Amniotic stem cell (primary cell): ENCODE measurements at places on chromosomes 12 and 14.

GRCh38 chr12:132618683-132619043 is at the start of gene P2RX2:
P2RX2 (plus strand) TSS chr12:132618776; CDS start chr12:132618817, 41 bp downstream.
- no peak for DNase-seq

DNA sequence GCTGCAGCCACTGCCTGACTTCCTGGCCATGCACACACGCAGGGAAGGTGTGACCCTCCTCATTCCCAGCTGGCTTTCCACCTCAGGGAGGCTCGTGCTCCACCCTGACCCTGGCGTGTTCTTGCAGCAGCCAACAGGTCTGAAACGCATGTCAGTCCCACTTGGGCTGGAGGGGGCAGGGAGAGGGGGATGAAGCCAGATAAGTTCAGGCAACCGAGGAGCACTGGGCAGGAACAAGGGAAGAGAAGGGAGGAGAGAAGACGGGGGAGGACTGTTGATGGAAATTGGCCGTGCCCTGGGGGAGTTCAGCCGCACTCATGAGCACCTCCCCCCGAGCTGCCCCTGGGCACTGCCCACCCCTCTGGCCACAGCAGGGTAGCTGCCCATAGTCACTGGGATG is 182.4 kb upstream of the PRMT8 start:
- DNase-seq: no peak

- no peak for DNase-seq
These were observed 12.9 kb downstream of the FAM222A start for GRCh38 chr12:109726511-109727038.

DNA sequence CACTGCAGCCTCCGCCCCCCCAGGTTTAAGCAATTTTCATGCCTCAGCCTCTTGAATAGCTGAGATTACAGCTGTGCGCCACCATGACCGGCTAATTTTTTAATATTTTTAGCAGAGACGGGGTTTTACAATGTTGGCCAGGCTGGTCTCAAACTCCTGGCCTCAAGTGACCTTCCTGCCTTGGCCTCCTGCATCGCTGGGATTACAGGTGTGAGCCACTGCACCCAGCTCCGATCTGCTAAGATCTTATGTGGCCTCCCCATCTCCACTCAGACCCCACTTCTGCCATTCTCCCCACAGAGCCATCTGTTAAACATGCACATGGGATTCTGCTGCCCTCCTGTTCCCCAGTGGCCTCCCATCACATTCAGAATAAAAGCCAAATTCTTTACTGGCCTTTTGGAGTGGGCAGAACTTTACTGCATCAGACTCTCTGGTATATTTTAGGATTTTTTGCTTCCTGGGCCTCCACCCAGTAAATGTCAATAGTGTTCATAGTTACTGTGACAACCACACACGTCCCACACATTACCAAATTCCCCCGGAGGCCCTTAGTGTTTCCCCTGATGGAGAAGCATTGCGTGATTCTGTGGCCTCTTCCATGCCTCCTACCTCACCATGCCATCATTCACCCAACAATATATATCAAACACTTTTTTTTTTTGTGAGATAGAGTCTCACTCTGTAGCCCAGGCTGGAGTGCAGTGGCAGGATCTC is 96.3 kb downstream of the PTPN11 start:
- no peak for DNase-seq

DNA sequence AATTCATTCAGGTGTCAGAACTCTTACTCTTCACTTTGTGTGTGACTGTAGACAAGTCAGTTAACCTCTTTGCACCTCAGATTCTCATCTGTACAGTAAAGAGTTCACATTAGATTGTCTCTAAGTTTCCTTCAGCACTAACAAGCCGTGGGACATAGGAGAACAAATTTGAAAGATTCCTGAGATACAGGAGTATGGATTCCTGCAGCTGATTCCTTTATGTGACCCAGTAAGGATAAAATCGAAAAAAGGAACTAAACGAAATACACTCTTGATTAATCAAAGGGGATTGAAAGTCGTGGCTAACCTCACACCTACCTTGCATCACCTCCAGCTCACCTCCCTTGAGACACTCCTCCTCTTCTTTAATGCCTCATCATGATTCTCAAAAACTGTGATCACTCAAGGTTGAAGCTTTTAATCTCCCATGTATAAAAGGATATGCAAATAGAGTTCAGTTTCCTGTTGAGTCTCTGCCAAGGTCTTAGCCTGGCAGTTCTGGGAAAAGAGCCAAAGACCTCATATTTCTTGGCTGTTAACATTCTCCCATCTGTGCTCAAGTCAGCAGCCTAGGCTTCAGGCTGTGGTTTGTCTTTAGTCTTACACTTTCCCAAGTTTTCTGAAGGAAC is 156.6 kb downstream of the DAD1 start:
- peak; percentile 19 for DNase-seq

- DNase-seq: no peak
These were observed 23.8 kb upstream of the ELK3 start for GRCh38 chr12:96170328-96170727.

GRCh38 chr14:95936041-95936440 is 59.4 kb downstream of the TUNAR start:
- no peak for DNase-seq

DNA sequence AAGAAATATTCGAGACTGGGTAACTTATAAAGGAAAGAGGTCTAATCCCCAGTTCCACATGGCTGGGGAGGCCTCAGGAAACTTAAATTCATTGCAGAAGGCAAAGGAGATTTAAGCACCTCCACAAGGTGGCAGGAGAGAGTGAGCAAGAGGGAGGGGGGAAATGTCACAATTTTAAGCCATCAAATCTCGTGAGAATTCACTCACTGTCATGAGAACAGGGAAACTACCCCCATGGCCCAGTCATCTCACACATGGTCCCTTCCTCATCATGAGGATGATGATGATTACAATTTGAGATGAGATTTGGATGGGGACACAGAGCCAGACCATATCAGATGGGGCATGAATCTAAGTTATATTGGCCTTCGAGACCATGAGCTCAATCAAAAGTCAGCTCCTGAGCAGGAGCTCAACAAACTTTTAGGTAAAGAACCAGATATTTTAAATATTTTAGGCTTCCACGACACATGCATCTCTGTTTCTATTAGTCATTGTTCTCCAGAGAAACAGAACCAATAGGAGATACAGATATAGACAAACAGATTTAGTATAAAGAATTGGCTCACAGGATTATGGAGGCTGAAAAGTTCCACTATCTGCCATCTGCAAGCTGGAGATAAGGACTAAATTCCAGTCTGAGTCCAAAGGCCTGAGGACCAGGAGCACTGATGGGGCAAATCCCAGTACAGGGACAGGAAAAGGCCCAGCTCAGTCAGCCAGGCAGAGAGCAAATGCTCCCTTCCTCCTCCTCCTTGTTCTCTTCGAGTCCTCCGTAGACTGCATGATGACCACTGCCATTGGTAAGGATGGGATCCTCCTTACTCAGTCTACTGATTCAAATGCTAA is 24.9 kb downstream of the DGLUCY start:
- no peak for DNase-seq

- DNase-seq: no peak
These were observed 131.7 kb downstream of the MIPOL1 start for GRCh38 chr14:37329189-37330001.

GRCh38 chr12:49655595-49656236 is 32.4 kb downstream of the PRPF40B start:
- DNase-seq: no peak

- no peak for DNase-seq
These were observed 159.5 kb downstream of the CFAP54 start for GRCh38 chr12:96648923-96649322.

GRCh38 chr12:67057072-67057471 is 212.1 kb upstream of the CAND1 start:
- DNase-seq: no peak

DNA sequence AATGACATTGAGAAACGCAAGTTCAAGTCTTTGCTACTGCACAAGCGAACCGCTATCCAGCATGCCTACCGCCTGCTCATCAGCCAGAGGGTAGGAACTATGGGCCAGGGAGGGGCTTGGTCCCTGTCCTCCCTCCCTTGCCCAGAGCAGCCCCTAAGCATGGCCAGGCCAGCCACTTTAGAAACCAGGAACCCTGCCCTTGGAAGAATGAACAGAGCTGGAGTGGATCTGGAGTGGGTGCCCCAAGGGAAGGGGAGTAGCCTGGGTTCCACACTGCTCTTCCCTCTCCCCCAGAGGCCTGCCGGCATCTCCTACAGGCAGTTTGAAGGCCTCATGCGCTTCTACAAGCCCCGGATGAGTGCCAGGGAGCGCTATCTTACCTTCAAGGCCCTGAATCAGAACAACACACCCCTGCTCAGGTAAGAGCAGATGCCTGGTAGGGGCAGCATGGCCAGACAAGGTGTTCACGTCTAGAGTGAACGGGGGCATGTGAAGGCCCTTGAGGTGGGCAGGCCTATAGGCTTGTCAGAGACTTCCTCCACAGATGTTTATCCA is 55.8 kb downstream of the TPCN1 start:
- no peak for DNase-seq

DNA sequence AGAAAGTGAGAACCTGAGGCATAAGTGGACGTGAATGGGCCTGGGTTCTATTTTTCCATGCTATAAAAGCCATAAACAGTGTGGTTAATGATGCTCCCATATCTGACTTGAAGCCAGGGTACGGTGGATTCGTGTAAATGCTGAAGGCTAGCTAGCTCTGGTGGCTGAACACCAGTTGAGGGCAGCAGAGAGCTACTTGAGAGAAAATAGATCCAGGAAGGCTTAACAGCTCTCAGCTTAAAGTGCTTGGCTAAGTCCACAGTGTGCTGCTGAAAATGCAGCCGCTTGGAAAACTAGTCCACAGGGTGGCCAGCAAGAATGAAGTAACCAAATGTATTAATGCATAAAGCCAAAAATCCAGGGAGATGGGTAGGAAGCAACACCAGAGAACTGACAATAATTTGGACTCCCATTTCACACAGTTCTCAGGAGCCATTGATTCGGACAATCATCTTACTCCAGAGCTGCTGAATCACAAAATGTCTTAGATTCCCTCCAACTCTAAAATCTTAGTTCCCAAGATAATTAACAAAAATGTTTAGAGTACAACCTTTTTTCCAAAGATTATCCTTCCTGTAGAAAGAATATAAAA is 15.0 kb upstream of the FOXG1 start:
- DNase-seq: peak; percentile 32

DNA sequence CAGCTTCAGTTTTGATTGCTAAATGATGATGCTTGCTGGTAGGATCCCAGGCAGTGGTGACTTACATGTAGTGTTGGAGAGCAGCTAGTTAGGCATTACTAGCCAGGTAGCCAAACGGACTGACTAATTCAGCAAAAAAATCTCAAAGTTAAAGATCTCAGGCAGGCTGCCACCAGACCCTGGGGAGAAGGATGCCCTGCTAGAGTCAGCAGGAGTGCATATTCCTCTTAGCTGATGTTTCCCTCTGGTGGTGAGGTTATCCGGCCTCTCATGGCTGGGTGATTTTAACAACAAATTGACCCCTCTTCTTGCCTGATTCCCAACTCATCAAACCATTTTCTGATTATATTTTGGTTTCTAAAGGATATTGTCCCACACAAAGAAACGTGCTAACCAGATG is 2.8 kb downstream of the EFS start:
- no peak for DNase-seq

DNA sequence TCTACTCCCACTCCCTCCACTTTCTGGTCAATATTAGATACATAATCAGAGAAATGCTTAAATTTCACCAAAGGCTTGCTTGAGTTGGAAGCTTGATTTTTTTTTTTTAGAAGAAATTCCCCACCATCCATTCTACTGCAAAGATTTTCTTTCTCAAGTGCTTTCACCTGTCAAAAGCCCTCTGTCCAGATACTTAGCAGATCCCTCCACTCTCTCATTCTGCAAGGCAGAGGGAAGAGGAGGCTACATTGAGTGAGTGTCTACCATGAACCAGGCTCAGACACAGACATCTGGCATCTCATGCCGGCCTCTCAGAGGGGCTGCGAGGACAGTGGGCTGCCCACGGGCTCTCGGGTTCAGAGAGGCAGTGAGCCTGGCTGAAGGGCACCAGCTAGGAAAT is 127.6 kb upstream of the GSC start:
- DNase-seq: no peak

DNA sequence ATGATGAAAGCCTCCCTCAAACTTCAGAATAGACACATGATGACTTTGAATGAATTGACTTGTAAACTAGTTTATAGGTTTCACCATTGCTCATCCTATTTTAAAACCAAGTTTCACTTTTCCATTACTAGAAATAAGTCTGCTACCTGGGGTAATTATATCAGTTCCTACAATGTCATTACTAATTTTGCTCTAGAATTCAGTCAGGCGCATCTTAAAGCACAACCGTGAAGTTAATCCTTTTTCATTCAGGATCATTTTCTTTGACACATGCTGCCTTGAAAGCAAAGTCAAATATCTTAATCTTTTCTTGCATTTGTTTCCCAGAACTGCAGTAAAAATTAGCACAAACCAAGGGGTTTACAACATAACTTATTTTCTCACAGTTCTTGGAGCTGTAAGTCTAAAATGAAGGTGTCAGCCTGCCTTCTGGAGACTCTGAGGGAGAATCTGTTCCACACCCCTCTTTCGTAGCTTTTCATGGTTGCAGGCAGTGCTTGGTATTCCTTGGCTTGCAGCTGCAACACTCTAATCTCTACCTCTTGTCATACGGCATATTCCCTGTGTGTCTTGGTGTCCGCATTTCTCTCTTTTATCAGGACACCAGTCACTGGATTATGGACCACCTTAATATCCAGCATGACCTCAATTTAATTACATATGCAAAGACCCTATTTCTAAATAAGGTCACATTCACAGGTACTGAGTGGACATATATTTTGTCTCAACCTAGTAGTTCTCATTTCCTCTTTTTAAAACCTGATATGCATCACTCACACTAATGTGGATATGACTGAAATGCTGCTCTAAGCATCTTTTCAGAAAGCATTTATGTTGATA is 114.3 kb upstream of the PDZRN4 start:
- no peak for DNase-seq

GRCh38 chr12:127060933-127061332 is 1206.0 kb upstream of the TMEM132C start:
- no peak for DNase-seq

- no peak for DNase-seq
These were observed 44.6 kb downstream of the RASSF8 start for GRCh38 chr12:26003065-26003464.

DNA sequence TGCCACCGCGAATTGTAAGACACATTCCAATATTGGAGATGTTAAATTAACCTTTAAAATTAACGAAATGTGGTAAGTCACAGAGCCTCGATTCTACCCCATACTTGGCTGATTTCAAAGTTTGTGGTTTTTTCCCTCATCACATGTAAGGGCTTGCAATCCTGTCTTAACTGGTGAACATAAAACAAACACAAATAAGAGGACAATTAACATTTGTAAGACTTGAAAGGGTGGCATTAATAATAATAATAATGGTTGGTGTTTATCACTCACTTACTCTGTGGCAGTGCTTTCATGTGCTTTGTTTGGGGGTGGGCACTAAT is 26.6 kb downstream of the PPFIBP1 start:
- DNase-seq: no peak

- DNase-seq: no peak
These were observed 20.9 kb downstream of the ZC2HC1C start for GRCh38 chr14:75090353-75090752.

DNA sequence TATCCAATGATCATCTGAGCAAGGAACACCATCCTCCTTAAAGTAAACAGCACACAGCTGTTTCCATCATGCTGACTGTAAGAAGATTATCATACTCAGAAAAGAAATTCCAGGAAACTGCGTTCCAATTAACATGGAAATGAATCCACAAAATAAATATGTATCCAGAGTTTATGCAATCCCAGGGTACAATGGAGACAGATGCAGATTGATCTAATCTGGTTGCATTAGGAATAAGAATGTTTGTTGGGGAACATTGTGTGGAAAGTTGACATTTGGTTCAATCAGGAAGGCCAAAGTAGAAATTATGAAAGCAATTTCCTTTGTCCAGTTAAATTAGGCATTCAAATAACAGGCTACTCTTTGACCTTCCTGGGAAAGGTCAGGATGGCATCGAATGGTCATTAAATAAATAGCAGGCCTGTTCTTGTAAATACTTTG is 236.9 kb upstream of the AMIGO2 start:
- no peak for DNase-seq
